KBM-7 (cell line): ENCODE measurements at places on chromosomes 2 and 18.
A peak's percentile ranks its signal among the peaks of the same experiment; 100 is the strongest.

- DNase-seq, result no peak
Observed at GRCh38 chr2:219289537-219290361, 10.6 kb downstream of the DNAJB2 start.

DNA sequence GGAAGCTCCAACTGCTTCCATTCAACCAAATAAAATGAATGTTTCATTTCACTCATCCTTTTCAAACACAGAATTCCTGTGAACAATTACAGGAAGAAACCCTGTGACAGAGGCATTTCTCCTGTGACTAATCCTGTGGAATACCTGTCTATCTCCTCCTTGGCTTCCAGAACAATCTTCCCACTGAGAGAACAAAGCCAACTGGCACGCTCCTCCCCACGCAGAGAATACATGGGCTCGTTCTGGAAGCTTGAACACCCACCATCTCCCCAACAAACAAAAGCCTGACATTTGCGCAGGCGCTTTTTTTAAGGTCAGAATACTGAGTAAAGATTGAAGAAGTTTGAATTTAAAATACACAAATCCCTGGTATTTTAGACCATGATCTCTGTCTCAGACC, 104.7 kb upstream of the SLC66A3 start:
- no peak for DNase-seq

DNA sequence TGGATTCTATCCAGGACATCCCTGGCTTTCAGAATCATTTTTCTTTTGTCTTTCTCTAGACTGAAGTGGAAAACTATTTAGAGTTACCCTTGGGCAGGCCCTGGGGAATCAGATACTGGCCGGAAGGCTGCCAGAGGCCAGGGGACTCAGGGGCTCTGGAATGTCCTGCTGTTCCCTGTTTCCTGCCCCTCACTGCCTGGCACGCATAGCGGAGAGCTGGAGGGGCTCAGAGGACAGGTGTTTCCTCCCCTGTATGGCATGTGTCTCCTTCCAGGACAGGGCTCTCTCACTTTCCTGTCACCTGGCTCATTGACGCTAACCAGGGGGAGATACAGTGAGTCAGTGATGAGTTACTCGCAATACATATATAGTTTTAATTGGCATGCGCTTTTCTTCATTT, 38.8 kb downstream of the DYSF start:
- DNase-seq, result no peak

DNA sequence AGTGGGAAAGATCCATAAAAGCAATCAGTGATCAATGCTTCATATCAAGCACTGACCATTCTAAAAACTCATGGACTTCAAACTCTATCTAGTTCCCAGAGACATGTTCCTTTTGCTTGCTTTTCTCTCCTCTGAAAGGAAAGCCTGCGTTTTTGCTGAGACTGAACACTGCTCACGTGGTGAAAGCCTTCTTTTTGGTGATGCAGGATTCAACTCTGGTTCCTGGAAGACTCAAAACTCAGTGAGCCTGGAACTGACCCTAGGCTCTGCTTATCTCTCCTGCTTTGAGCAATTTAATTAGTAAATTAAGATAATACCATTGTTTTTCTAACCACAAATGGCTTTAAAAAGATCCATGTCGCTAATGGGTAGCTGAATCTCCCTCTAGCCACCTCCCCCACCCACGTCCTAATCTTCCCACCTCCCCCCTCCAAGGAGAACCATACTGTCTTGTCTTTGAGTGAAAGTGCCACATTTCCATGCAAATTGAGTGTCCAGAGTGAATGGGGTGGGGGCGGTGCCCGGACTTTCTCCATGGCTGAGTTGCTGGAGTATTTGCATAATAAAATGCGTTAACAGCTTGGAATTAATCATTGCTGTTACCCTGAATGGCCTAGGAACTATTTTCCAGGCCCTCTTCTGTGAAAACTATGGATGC, 130.5 kb downstream of the BCL11A start:
- DNase-seq, result no peak

- no peak for DNase-seq
Observed at GRCh38 chr2:229257985-229258384, 13.1 kb downstream of the PID1 start.

GRCh38 chr2:51758081-51758480, 726.1 kb upstream of the NRXN1 start:
- DNase-seq, result no peak

GRCh38 chr2:189020179-189020578, 46.0 kb downstream of the COL3A1 start:
- no peak for DNase-seq

- peak; percentile 24 for DNase-seq
Observed at GRCh38 chr18:80246445-80247392, 595 bp downstream of the PARD6G start.

DNA sequence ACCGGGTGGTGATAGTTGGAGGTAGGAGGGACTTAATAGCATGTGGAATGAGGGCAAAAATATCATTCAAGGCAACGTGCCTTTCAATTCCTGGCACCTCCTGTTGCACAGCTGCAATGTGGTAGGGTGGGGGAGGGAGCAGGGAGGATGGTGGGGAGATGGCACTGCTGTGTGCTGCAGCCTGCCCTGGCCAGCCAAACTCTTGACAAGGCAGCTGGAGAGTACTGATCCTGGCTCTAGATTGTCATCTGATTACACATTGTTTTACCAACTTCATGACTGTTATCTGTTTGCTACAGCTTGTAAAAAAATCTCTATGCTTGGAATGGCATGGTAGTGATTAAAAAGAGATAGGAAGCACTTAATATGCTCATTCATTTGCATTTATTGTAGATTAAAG, 47.7 kb downstream of the PLCL1 start:
- no peak for DNase-seq

DNA sequence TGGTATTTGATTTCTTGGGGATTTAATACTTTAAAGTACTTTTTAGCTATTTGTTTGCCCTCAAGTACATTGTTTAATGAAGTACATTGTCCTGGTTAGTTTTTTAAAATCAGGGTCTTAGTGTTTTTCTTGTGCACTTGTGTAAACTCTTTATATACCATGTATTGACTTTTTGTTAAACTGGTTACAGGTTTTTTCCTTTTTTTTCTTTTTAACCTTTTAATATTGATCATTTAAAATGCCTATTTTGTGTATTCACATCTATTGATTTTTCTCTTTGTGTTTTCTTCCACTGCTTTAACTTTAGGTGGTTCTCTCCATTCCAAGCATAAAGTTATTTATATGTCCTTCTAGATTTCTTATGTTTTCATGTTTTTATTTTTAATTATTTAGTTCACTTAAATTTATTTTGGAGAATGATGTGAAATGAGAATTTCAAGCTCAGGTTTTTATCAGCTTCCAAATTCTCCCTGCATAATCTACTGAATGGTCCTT, 84.5 kb upstream of the MYCN start:
- DNase-seq, result no peak

DNA sequence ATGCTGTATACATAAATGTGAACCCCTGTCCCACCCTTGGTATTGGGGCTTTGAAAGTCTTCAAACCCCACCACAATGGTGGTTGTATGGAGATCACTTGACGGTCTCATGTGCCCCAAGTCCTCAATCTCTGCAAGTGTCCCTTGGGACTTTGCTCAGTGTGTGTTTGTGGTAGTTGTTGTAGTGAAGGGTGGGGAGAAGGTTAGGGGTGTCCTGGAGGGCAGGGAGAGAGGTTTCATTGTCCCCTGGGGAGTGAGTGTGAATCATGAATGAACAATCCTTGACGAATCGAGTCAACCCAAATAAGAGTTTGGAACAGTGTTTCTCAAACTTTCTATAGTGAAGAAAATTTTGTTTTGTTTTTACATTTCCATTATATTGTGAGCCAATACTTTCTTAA, 28.1 kb downstream of the COL4A3 start:
- no peak for DNase-seq

DNA sequence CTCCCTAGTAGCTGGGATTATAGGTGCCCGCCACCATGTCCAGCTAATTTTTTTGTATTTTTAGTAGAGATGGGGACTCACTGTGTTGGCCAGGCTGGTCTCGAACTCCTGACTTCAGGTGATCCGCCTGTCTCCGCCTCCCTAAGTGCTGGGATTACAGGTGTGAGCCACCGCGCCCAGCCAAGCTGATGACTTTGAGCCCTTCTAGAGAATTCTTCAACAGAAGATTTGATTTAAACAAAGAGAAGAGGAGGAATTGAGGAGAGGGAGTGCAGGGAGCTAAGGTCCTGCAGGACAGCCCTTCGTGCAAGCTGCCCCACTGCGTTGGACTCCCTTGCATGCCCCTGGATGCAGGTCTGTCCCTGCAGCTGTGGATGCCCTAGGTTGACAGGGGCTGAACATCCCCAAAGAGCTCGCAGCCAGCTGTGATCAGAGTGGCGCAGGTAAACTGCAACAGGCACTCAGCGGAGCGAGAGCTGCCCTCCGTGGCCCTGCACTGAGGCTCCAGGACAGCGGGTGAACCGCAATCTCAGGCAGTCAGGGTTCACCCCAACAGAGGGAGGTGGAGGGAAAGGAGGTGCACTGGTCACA, 13.7 kb downstream of the ADRA2B start:
- no peak for DNase-seq

DNA sequence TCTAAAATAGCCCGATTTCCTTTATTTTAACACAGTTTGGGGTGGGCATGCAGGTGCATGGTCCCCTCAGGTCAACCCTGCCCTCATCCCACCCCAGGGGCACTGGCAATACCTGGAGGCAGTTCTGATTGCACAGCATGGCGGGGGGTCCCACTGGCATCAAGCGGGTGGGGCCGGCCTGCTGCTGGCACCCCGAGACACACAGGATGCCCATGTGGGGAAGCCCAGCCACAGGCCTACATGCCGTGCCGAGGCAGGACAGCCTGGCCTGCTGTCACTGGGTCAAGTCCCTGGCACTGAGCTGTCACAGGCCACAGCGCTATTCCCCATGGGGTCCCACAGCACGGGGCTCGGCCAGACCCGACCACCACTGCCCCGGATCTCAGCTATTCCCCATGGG, 11.9 kb upstream of the KCNG2 start:
- DNase-seq, result no peak

DNA sequence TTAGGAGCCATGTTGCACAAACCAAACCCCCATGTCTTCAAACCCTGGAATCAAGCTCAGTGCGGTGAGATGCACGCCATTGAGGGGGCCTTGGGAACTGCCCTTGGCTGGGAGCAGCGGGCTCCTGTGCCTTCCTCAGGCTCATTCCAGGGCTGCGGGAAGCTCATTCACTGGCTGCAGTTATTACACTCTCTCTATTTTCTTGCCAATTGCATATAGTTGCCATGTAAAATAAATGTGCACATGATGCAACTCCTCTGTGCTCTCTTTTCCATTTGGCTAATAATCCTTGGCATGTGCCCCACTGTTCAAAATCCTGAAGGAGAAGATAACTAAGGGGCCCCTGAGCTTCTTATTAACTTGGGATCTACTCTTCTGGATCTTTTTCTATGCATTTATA, 74.7 kb downstream of the KCTD1 start:
- no peak for DNase-seq

DNA sequence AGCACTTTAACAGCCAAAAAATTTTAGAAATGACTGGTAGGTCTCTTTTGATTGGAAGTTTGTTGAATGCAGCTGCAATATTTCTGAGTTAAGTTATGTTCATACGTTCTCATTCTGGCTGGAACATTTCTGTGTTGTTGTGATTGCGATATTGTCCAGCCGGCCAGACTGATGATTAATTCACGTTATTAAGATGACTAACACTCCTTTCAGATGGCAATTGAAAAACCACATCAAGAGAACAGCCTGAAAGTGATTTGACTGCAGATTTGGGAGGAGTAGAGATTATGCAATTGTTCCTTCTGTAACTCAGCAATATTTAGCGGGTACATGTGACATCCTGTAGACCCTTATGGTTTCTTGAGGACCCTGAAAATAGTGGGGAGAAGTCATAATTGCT, 133.7 kb downstream of the FBXO15 start:
- no peak for DNase-seq
